ENCODE measurements at places on chromosomes 5 and 9.
A peak's percentile ranks its signal among the peaks of the same experiment; 100 is the strongest.

- DNase-seq, result peak; percentile 28
These were observed 60.2 kb downstream of the MELK start for GRCh38 chr9:36632892-36633291.

- no peak for DNase-seq
These were observed 103.9 kb downstream of the ENC1 start for GRCh38 chr5:74536658-74537057.

- DNase-seq, result no peak
These were observed 3.2 kb downstream of the IFNA8 start for GRCh38 chr9:21412107-21412506.

- DNase-seq, result no peak
These were observed 269.5 kb downstream of the SEC61B start for GRCh38 chr9:99491408-99492158.

DNA sequence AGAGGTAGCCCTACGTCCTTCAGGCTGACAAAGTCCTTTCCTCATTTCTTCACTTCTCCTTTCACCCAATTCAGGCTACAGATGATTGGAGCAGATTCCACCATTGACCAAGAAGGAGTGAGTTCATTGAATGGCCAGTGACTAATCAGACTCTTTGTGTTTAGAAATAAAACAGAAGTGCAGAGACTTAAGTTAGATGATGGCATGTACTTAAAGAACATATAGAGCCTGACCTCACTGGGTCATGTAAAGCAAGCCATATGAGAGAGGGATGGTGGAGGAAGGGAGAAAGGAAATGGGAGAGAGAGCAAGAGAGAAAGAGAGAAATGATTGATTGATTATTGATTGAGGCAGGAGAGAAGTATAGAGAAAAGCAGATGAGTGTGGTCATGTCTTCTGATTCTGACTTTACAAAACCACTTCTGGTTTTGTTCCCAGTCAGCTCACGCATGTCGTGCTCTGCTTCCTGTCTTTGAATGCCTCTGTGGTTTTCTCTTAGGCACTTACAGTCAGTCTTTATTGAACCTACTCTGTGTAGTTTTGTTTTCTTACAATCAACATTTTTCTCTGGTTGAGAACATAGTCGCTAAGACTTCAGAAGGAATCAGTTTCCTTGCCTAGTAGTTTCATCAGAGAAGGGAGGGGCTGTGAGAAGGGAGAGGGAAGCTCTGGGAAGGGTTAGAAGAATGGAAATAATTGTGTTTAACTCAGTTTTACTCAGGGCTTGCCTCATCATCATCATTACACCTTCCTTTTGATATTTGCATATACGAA, 149.2 kb upstream of the KLF9 start:
- DNase-seq, result peak; percentile 41
